ENCODE measurements at places on chromosomes 16 and 17. TPM values are rescaled to one million over a fixed set of nuclear protein-coding genes. Genes with fewer than 3 reads are reported as not detected.

CYTH1 gene
- total RNA-seq = 7.8 TPM

LIG3 gene
- total RNA-seq = 9.2 TPM

VWA3A gene
- total RNA-seq = 0.18 TPM

ZFHX3 gene
- 8.1 TPM for total RNA-seq

GAS2L2 gene
- total RNA-seq = not detected

KRTAP1-1 gene
- total RNA-seq = not detected

CA7 gene
- not detected for total RNA-seq

GP1BA gene
- total RNA-seq = not detected

UNC119 gene
- total RNA-seq = 12.2 TPM

DNA sequence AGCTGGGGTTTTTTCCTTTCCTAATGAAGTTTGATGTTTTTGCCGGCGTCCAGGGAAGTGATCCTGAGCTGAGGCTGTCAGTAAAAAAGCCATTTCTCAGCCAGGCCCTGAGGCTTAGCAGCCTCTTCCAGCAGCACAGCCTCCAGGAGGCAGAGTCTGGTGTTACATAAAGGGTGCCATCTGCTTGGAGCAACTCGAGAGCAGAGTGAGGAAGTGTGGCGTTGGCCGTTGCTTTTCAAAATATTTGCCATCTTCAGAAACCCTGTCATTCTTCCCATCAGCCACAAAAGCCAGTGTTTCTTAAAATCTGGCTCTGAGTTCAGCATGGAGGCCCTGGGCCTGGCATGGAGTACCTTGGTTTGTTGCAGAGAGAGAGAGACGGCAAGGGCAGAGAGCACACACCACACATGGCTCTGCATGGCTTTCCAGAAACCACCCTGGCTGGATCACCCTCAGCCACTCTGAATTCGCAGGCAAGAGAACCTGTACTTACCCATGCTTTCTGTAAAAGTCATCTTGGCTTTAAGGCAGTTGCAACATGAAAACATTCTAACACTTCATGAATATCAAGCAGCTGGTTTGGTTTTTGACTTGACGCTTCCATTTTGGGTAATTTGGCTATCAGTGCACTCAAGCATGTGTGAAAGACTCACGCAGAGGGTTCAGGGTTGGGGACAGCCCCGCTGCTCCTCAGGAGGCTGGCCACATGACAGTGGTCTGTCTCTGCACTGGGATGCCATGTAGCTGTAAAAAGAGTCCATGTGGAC, 21.0 kb downstream of the PMM2 start:
- DNase-seq = no peak

- DNase-seq = no peak
These were observed 98.3 kb downstream of the N4BP1 start for GRCh38 chr16:48511716-48512115.

GRCh38 chr16:65959983-65960382, 406.5 kb upstream of the CDH5 start:
- peak; percentile 39 for DNase-seq

- peak; percentile 57 for DNase-seq
These were observed 3.3 kb downstream of the TAOK1 start for GRCh38 chr17:29393436-29393835.

DNA sequence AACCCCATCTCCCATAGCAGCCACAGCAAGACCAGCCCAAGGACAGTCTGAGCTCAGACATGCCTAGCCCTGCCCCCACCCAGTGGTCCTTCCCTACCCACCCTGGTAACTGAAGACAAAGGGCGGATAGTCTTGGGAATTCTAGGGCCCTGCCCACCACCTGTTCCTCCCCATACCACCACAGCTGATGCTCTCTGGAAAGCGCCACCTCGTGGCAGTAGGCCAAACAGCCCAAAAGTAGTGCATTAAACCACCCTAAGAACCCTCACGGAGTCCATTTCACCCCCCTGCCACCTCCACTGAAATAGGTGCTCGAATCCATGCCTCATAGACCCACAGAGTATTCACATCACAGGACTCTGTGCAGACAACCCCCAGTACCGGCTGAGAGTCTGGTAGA, 1021.4 kb downstream of the CDH8 start:
- no peak for DNase-seq

GRCh38 chr16:74064120-74064735, 232.4 kb upstream of the PSMD7 start:
- no peak for DNase-seq

GRCh38 chr16:24863582-24864437, 18.0 kb downstream of the SLC5A11 start:
- DNase-seq = no peak

DNA sequence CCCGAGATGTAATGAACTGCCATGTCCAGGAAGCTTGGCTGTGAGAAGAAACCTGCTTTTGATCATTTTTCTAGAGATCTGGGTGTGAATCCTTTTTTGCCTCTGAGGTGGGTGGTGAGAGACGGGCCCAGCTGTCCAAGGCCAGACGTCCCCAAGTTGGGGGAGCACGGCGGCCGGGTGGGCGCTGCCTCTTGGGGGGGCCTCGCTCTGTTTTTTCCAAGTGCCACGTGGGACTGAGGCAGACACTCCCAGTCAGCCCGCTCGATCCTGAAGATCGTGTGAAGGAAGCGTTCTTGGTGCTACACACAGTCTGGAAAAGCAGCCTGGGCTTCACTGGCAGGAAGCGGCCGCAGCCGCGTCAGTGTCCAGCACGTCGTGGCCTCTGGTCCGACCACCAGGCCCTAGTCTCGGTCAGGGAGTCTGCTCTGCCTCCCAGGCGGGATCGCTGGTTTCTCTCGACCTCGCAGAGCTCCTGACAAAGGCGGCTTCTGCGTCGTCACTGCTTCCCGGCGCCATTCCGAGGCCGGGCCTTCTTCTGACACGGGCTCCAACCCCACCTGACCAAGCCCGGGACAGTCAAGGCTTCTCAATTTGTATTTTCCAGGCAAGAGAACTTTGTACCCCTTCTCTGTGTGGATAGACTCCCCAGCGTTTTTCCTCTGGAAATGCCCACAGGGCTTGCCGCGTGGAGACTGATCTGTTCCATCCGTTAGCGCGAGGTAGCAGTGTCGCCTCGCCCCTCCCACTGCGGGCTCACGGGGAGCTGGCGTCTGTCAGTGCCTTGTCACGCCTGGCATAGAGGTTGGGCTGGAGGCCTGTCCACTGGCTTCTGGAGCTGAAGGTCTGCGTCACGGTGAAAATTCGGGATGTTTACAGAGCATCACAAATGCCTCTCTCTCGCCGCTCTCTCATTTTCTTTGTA, 12.4 kb downstream of the PRSS27 start:
- no peak for DNase-seq

DNA sequence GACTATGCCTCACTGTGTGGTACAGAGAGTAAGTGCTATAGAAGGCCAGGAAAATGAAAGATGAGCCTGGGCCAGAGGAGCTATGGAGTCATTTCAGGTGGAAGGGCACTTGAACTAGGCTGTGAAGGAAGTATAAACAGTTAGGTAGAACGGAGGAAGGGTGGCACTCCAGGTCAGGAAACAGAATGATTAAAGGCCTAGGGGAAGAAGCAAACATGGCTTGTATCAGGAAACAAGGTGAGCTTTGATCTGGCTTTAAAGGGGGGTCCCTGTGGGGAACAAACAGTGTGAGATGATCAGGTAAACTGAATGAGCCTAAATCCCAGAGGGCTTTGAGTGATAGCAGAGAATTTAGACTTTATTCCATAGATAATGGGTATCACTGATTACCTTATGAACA, 16.9 kb downstream of the MAP3K3 start:
- no peak for DNase-seq

DNA sequence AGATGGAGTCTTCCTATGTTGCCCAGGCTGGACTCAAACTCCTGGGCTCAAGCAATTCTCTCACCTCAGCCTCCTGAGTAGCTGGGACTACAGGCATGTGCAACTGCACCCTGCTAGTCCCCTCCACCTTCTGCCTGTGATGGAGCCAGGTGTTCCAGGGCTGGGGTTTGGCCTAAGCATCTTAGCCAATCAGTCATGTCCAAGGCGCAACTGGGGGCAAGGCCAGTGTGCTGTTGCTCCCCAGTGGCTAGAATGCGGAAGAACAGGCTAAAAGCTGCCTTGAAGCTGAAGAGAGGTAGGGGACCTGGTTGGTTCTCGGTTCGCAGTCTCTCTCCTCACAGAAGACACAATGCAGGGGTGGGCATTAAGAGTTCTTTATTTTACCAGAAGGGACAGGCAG, 18.6 kb downstream of the FLOT2 start:
- peak; percentile 35 for DNase-seq

DNA sequence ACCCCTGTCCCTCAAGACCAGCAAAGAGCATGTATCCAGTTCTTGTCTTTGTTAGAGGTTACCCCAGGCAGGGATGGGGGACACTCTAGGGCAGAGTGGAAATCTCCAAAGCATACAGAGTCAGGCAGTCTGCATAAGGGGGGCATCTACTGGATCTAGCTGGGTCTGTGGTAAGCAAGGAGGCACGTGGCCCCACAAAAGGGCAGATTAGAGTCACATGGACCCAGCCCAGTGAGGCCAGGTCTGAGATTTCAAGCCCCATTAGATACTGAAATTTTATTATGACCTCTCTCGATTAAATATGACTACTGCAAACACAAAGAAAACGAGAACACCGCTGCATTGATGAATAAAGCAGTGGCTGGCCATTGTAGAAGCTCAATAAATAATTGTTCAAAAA, 1.6 kb upstream of the GPR139 start:
- no peak for DNase-seq

GRCh38 chr17:12429116-12429515, 236.6 kb upstream of the MYOCD start:
- DNase-seq = no peak

GRCh38 chr17:16649585-16649984, 4.1 kb downstream of the ZNF624 start:
- no peak for DNase-seq

DNA sequence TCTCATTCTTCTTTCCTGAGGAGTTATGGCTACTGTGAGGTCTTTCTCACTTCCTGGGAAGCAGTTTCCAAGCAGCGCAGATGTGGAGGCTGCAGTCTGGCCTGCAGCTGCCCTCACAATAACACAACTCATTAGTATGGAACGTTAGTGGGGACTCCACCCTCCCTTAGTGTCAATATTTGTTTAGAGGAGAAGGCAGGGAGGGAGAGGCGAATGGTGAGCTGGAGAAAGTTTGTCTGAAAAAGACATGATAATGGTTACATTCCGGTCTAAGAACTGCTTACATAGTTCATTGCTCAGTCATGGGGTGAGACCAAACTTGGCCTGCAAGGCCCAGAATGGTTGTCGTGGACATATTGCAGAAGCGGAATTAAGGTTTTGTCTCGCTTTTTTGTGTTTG, 170.2 kb downstream of the HS3ST3B1 start:
- DNase-seq = peak; percentile 6

DNA sequence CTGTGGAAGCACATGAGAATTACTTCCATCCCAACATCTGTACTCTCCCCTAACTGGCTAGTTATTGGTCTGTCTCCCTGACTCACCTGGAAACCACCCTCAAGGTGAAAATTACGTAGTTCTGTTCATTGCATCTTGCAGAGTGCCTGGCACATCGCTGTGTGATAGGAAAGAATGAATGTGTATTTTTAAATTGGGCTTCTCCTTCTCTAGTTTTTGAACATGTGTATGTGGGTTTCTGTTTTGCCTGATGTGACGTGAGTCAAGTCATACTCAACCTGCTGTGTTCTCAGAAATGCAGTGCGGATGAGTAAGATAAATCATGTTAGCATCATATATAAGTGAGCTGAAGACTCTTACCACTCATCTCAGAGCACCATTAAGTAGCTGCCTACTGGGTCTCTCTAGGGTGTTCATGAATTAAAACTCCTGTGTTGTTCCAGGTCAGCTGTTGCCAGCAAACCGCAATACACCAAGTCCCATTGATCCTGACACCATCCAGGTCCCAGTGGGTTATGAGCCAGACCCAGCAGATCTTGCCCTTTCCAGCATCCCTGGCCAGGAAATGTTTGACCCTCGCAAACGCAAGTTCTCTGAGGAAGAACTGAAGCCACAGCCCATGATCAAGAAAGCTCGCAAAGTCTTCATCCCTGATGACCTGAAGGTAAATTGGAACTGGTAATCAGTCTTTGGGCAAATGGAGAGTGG, 50.2 kb downstream of the HLF start:
- no peak for DNase-seq

GRCh38 chr17:56756536-56756935, 77.2 kb downstream of the C17orf67 start:
- DNase-seq = peak; percentile 14

All from fibroblast of the aortic adventitia (primary cell).